ENCODE measurements at places on chromosomes 2 and 18.

GRCh38 chr2:106105151-106105922 is 88.8 kb downstream of the UXS1 start:
- DNase-seq = no peak

- no peak for DNase-seq
Measured at GRCh38 chr2:61016392-61017002, 1.0 kb upstream of the PEX13 start.

- peak; percentile 62 for DNase-seq
Measured at GRCh38 chr2:201158111-201158929, 24.6 kb upstream of the CASP10 start.

- no peak for DNase-seq
Measured at GRCh38 chr18:55455938-55456337, 132.1 kb downstream of the TCF4 start.

DNA sequence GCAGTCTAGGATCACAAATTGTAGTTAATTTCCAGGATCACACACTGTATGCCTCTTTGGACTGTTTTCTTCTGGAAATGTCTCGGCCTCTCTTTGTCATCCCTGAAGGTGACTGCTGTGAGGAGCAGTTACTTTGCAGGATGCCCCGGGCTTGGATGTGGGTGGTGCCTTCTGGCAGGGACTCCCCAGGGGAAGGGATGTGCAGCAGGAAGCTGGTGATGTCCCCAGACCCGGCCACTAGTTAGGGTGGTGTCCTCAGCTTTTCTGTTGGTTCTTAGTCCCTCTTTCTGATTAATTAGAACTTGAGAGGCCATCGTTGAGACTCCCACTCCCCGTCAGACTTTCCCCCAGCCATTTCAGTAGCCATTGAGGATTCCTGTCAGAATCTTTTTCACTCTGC is 286.6 kb upstream of the HDAC4 start:
- no peak for DNase-seq

GRCh38 chr2:240591226-240591625 is 4.7 kb downstream of the CAPN10 start:
- no peak for DNase-seq

- no peak for DNase-seq
Measured at GRCh38 chr2:127733816-127734537, 32.7 kb downstream of the SFT2D3 start.

GRCh38 chr2:189318761-189319160 is 122.5 kb upstream of the WDR75 start:
- DNase-seq = no peak

DNA sequence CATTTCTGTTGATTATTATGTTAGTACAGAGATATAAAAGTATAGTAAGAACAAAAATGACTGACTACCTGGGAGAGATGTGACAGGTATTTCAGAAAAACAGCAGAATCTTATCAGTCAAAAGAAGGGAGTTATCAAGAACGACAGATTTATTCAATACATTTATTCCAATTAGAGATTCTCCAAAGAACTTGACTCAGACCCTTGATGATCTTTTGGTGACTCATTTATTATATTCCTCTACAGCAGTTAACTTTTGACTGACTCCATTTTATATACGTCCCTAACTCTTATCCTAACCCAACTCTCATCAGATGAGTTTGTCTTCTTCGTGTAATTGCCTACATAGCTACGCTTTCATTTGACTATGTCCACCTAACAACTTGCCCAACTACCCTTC is 91.1 kb downstream of the C2orf74 start:
- DNase-seq = no peak

Measured in pulmonary artery endothelial cell (primary cell).